ENCODE measurements at places on chromosomes 7 and 10. TPM values are rescaled to one million over a fixed set of nuclear protein-coding genes. Genes with fewer than 3 reads are reported as not detected.

The ZNF365 gene
- total RNA-seq = 8.2 TPM

The SPAM1 gene
- total RNA-seq = not detected

The THSD7A gene
- not detected for total RNA-seq

The NEURL1 gene
- total RNA-seq = not detected

The SIRT1 gene
- total RNA-seq = 10.4 TPM

The TAS2R41 gene
- not detected for total RNA-seq

The HOXA13 gene
- 0.70 TPM for total RNA-seq

The ELAPOR2 gene
- 7.7 TPM for total RNA-seq

DNA sequence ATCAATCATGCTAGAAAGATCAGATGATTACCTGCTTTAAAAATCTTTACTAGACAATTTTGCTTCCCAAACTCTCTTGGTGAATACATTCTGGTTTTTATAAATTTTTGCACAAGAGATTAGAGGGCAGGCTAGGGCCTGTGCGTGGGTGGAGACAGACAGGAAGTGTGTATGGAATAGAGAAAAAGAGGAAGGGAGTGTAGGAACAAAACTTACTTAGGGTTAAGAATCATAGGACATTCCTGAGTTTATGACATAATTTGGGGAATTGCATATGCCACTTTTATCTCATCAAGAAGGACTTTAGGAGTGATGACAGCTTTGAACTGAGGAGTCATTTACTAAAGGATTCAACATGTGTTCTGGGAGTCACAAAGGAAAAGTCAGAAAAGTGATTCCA, 31.3 kb downstream of the LAMB1 start:
- DNase-seq = no peak

DNA sequence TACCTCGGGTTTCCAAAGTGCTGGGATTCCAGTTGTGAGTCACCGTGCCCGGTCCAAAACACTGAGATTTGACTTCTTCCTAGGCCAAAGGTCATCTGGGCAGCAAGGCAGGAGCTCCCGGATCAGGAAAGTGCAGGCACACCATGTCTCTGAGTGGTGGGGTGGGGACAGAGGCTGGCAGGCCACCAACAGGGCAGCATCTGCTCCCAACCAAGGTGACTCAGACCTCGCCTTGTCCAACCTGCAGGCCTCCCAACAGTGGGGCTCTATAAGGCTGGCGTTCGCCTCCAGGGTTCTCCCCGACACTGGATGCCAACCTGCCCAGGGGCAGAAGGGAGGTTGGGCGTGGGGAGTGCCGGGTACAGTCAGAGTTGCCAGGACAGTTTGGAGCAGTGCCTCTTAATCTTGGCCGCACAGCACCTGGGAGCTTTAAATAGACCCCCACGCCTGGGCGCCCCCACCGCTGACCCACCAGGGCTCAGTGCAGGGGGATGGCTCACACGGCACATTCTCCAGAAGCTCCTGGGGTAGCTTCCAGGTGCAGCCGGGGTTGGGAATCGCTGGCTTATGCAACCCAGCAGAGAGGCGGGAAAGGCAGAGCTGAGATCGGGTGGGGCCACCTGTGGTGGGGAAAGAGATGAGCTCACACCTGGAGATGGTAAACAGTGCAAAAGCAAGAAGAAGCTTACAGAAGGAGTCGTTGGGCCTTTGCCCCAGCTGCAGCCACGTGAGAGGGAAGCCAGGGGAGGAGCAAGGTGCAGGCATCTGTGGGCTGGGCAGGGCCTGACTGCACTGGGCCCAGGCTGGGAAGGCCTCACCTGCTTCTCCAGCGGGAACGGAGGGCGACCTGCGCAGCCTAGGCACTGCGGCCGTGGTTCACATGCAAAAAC, 10.9 kb downstream of the CALML5 start:
- no peak for DNase-seq

- no peak for DNase-seq
These were observed 67.0 kb downstream of the EXOC4 start for GRCh38 chr7:133319842-133320241.

- no peak for DNase-seq
These were observed 248.7 kb upstream of the GPR26 start for GRCh38 chr10:123417414-123417813.

DNA sequence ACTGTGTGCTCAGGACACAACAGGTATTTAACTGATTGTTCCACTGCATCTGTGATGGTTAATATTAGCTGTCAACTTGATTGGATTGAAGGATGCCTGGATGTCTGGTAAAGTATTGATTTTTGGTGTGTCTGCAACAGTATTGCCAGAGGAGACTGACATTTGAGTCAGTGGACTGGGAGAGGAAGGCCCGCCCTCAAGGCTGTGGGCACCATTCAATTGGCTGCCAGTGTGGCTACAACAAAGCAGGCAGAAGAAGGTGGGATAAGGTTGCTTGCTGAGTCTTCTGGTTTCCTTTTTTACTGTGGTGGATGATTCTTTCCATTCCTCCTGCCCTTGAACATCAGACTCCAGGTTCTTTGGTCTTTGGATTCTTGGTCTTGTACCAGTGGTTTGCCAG, 137.1 kb upstream of the FAM13C start:
- peak; percentile 11 for DNase-seq

DNA sequence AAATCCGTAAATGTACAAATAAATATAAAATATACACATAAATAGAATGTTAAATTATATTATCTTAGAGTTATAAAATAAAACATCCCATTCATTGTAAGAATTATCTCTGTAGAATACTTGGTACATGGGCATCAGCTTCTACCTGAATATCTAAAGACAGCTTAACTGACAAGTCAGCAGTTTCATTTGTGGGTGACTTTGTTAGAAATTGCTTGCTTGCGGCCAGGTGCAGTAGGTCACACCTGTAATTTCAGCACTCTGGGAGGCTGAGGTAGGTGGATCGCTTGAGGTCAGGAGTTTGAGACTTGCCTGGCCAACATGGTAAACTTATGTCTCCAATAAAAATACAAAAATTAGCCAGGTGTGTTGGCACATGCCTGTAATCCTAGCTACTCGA, 14.6 kb downstream of the PCGF6 start:
- DNase-seq = no peak

DNA sequence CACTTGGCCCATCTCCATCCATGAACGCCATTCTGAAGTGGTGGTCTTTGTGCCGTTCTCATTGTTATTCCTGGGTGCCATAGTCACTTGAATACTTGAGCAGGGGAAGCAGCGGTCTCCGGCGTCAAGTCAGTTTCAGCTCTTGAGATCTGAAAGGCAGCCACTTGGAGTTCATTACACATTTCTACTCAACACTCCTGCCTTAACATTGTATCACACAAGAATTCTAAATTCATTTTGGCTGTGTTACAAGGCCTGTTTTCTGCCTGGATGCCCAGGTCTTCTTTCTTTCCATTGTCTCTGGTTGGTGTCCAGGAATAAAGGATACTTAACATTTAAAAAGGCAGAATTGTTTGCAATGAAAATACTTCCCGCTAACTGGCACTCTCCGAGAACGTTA, 69.0 kb upstream of the RAB11FIP2 start:
- no peak for DNase-seq

DNA sequence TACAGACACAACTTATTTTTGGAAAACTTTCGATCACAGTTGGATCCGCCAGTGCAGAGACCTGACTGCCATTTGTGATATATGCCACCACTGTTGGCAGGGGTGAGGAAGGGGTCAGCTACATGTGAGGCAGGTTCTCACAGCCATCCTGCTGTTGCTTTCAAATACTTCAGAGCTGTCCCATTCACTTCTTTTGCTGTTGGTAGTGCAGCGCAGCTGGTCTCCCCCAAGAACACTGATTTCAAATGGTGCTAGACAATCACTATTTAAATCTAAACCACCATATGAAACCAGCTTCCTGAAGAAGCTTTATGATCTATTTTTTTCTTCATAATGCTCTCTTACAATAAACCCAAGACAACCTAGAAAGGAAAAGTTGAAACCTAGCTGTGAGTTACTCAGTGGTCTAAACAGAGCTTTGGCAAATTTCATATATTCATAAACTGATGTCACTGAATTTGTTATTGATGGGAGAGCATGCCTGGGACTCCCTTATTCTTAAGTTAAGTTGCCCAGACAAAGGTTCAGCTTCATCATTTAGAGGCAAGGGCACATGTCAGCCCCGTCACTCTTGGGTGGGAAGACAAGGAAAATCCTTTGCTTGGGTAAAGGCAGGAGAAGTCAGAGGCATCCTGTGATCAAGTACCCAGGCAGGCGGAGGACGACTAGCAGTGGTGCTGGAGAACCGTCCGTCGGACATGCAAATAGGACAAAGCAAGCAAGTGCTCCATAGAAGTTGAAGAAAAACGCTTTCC, 143.4 kb upstream of the KLF14 start:
- DNase-seq = no peak

- DNase-seq = peak; percentile 25
These were observed 10.0 kb downstream of the CYP3A43 start for GRCh38 chr7:99837649-99838361.

- peak; percentile 50 for DNase-seq
These were observed 21.0 kb upstream of the ASB15 start for GRCh38 chr7:123580406-123581161.

GRCh38 chr7:35411331-35411730, 157.4 kb upstream of the TBX20 start:
- no peak for DNase-seq

GRCh38 chr10:73744664-73744975, 448 bp downstream of the SEC24C start:
- DNase-seq = no peak

GRCh38 chr10:34151931-34152330, 663.2 kb downstream of the PARD3 start:
- DNase-seq = no peak

DNA sequence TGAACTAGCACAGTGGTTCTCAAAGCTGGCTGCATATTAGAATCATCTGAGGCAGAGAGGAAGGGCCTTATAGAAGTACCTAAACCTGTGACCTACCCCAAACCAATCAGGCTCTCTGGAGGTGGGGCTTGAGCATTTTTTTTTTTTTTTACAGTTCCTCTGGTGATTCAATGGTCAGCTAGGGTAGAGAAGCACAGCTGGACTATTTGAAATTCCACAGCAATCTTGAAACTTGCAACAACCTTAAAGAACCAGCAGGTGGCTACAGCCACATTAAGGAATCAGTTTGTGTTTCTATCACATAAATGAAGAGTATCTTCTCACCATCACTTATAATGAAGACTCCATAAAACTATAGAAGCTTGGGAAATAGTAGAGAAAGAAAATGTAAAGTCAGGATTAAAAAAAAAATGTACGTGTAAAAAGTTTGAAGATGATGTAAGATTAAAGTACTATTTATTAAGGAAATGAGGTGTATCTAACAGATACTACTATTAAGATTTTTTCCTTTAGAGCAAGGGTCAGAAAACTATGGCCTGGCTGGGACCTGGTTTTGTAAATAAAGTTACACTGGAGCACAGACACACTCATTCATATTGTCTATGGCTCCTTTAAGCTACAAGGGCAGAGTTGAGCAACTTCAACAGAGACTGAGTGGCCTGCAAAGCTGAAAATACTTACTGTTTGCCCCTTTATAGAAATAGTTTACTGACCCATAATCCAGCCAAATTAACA, 3.8 kb downstream of the RTKN2 start:
- peak; percentile 94 for DNase-seq

DNA sequence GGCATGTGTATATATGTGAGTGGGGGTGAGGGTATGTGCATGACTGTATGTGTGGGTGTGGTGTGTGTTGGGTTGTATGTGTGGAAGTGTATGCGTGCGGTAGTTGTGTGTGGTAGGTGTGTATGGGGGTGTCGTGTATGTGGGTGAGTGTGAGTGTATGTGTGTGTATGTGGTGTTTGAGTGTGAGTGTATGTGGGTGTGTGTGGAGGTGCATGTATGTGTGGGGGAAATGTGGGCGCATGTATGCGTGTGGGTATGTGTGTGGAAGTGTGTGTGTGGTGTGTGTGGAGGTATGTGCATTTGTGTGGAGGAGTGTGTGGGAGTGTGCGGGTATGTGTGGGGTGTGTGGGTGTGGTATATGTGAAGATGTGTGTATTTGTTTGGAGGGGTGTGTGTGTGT, 269.5 kb downstream of the GPR158 start:
- DNase-seq = no peak

All from HT1080 (cell line).